ENCODE measurements at places on chromosomes 1 and 21.
A peak's percentile ranks its signal among the peaks of the same experiment; 100 is the strongest.

DNA sequence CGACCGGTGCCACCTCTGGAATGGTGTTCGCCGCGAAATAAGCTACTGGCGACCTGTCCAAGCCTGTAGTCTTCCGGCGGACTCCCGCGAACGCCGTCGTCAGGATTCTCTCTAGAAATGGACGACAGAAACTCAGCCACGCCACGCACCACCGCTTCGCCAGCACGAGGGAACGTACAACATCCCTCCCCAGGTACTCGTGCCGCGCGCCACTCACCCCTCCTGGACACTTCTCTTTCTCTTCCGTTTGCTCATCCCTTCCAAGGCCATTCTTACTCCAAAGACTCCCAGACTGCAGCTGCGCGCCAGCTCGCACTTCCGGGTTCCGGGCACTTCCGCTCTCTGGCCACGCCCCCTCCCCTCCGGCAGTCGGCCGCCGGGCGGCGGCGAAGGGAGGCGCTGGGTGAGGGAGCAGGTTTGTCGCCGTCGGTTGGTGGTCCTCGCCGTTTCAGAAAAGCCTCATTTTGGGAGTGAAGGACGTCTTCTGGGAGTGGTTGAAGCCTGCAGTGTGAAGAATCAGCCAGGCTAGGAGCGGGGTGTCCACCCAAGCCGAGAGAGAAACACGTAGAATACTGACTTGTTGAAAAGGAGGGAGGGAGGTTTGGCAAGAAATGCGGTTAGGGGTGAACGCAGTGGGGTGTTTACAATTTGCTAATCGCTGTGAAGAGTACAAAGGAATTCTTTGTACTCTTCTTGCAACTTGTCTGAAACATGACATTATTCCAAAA is at the start of gene RBM34:
TSS of gene RBM34 (minus strand) at position 294 of the 728 bp plus-strand sequence. CDS start at position 270, 24 bp downstream.
- DNase-seq, result peak; percentile 92

DNA sequence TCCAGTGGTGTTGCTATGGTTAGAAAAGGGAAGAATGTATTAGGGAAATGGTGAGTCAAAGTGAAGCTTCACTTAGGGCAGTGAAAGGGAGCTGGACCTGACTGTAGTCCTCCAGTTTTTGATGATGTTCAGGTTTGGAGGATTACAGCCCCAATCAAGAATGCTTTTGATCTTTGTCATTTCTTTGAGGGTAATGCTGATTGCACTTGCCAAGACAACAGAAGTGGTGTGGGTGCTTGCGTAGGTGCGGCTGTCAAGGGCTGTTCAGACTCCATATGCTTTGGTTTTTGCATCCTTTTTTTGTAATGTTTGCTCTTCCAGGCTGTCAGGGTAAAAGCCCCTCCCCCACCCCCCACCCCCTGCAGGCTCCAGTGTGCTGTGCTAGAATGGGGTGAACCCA is 38.9 kb downstream of the HHAT start:
- no peak for DNase-seq

- DNase-seq, result no peak
Measured at GRCh38 chr1:62250126-62250726, 55.6 kb downstream of the L1TD1 start.

DNA sequence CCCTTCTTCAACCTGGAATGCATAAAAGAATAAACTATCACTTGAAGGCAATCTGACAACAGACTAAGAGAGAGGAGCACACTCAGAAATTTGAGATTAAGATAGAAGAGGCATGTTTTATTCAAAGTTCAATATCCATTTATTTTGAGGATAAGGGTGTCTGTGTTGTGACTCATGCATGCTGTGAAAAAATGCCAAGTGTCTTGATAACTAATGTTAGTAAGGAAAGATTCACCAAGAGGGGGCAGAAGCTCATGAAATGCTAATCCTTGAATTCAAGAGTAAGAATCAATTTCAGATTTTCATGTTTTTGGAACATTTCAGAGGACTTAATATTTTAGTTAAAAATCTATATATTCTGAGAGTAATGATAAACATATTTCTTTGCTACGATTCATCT is 94.0 kb downstream of the IFI44 start:
- no peak for DNase-seq

- DNase-seq, result no peak
Measured at GRCh38 chr21:45418301-45419071, 13.5 kb downstream of the COL18A1 start.

DNA sequence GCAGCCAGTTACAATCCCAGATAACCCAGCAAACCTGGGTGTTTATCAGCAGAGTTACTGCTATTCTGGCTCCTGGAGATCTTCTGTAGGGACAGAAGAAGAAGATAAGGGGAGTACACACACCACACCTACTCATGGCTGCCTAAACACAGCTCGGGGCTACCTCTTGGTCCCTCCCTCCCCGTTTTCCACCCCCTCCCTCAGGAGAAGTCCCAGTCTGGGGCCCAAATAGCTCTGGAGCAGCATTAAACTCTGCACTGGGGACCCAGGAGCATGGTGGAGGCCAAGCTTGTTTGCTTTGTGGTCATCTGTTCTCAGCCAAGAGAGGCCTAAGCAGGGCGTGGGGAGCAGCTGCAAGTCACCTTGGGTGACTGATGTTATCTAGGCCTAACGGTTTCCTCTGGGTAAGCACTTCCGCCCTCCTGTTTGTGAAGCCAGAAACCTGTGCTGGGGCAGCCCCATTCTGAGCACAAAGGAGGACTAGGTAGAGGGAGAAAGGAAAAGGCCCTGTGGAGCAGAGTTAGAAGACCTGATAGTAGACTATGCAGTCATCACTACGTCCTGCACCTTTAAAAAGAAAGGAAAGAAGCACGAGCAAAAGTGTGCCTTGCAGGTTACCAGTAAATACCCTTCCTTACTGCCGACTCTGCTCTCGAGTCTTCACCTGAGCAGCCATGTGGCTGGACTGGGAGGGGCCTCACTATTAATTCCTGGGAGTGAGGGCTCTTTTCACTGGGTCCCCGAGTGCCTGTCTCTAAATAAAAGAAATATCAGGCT is 2.0 kb upstream of the RCSD1 start:
- peak; percentile 84 for DNase-seq

DNA sequence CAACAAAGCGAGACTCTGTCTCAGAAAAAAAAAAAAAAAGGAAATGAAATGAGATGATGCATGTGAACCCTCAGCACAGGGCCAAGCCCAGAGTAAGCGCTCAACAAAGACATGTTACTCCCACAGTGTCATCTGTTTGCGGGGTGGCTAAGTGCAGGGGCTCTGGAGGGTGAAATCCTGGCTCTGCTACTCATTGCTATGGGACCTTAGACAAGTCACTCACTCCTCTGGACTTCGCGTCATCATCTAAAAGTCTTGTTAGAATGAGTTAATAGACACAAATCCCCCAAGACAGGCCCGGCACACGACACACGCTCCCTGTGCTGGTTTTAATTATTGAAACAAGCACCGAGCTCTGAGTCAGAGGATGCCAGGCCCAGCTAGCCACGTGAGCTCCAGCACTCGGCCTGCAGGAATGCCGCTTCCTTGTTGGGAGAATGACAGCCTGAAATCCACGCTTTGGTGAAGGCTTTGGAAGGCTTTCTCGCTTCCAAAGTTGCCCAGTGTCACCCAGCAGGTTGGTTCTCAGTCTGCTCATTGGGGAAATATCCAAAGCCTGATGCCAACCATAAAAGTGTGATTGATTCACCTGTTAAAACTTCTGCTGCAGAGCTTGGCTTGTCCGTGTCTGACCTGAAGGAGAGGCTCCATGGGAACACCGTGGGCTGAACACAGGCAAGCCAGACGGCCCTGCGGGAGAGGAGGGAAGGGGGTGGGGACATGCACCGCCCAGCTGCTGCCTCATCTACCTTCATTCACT is 36.7 kb upstream of the TARDBP start:
- DNase-seq, result no peak

- no peak for DNase-seq
Measured at GRCh38 chr1:48777219-48777895, 666 bp upstream of the BEND5 start.
